Cardiac septum (tissue), 1 donor: ENCODE measurements at places on chromosomes 11 and 22. TPM values are rescaled to one million over a fixed set of nuclear protein-coding genes. Genes with fewer than 3 reads are reported as not detected.

DNA sequence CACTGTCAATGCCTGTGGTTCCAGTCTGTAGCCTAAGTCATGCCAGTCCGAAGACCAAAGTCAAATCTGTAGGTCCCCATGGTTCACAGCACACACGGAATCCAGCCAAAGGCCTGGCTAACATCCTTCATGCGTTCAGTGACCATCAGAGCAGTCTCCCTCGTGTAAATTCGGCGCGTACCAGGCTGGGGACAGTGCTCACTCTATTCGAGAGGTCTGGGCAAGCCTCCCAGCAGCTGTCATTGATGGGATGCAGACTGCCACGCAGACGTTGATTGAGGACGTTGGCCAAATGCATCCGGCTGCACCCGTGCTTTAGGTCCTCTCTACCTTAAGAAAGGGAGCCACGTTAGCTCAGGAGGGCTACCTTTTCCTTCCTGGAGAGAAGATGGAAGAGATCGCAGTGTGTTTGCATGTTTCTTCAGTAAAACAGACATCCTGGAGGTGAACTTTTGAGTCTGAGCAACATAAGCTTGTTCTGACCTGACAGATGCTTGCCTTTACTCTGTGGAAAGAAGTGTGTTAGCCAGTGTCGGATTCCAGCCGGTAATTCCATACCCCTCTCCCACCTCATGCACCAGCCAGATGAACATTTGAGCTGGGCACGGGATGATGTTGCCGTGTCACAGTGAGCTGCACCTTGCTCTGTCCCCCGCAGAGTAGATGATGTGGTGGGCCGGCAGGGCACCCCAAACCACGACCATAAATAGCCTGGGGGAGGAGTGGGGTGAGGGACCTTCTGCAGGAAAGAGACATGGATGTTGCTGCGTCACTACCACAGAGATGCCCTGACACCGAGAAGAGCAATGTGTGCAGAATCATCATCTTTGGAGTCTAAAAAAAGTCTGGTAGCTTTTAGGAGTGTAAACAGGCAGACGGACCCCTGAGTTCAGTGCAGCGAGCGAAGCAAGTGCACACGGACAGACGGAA, 12.2 kb downstream of the CTTN start:
- peak; percentile 89 for DNase-seq

TSSK2 gene
- total RNA-seq, result not detected

PDGFB gene
- total RNA-seq, result 21.2 TPM

GRCh38 chr11:37612146-37612545, 1014.1 kb upstream of the RAG2 start:
- no peak for DNase-seq

DNA sequence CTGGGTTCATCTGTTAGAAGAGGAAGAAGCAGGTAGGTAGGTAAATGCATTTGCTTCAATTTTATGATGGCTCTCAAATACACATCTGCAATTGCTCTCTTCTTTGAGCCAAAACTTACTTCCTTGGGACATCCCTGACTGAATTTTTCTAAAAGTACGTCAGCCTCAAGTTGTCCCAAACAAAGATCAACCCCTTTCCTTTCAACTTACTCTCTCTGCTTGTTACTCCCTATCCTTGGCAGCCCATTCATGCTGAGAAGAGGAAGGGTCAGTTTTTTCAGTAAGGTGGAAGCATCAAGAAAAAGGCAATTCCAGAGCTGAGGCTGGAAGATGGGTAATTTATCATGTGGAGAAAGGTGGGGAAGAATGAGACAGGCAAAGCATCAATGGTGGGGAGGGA, 111.2 kb downstream of the LRRC32 start:
- no peak for DNase-seq

DNA sequence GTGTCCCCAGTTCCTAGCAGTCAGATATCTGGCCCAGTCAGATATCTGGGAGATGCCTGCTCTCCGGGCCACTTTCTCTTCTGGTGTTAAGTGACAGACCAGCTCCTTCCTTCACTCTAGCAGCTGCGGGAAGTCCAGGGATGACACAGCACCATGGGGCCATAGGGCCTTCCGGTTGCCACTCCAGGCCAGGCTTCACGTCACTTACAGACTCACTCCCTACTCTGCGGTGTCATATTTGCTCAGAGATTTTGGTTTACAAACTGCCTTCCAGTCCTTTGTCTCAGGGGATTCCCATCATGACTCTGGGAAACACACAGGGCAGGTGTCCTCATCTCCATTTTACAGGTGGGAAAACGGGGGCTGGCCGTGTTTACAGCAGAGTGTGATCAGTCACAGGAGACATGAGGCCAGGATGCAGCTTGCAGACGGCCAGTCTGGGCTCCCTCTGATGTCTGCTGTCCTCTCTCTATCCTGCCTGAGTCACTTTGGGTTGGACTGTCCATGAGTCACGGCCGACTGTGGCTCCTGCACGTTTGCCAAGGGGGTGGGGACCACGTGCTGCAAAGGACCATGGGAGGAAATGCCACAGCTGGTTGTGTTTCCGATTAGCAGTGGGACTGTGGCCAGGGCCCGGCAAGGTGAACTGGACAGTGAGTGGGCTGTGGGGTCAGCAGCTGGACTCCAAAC, 8.2 kb upstream of the TBC1D22A start:
- peak; percentile 97 for DNase-seq

SYT8 gene
- total RNA-seq, result not detected

PATE2 gene
- not detected for total RNA-seq

DNA sequence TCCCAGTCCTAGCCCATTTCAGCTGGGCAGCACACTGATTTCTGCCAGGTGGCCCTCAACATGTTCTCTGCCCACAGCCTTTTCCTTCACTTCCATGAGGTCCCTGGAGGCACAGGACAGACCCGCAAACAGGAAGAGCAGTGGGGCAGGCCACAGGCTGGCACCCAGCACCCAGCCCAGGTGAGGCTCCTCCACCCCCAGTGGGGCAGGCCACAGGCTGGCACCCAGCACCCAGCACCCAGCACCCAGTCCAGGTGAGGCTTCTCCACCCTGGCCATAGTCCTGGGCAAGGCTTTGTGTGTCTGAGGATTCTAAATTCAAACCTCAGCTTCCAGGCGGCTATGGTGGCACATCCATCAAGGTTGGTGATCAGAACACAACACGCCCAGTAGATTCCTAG, 1413.0 kb downstream of the BRD1 start:
- no peak for DNase-seq

DBX1 gene
- not detected for total RNA-seq

SNX32 gene
- total RNA-seq, result 0.54 TPM

- DNase-seq, result no peak
Measured at GRCh38 chr11:60512651-60513225, 2.5 kb upstream of the MS4A13 start.

- DNase-seq, result no peak
Measured at GRCh38 chr11:61460474-61460881, 30.6 kb downstream of the SDHAF2 start.

DAGLA gene
- 3.3 TPM for total RNA-seq

DNA sequence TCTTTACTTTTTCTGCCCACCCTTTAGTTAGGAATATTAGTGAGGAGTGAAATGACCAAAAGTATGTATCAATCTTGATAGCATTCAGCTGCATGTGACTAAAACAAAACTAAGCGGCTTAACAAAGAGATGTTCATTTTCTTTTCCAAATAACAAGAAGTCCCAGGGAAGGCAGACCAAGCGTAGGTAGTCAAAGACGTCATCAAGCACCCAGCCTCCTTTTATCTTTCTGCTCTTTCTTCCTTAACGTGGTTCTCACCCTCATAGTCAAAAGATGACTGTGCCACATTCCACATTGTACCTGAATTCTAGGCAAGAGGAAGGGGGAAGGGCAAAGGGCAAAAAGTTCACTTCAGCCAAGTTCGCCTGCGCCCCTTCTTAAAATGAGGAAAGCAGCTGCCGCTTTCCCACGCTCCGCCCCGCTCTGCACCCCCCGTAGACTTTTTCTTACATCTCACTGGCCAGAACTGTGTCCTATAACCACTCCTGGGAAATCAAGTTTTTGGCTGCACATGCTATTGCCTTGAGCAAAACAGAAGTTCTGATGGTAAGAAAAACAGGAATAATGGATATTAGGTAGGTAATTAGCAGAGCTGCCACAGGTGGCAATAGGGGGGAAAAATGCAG, 14.6 kb upstream of the PGM2L1 start:
- DNase-seq, result no peak

DNA sequence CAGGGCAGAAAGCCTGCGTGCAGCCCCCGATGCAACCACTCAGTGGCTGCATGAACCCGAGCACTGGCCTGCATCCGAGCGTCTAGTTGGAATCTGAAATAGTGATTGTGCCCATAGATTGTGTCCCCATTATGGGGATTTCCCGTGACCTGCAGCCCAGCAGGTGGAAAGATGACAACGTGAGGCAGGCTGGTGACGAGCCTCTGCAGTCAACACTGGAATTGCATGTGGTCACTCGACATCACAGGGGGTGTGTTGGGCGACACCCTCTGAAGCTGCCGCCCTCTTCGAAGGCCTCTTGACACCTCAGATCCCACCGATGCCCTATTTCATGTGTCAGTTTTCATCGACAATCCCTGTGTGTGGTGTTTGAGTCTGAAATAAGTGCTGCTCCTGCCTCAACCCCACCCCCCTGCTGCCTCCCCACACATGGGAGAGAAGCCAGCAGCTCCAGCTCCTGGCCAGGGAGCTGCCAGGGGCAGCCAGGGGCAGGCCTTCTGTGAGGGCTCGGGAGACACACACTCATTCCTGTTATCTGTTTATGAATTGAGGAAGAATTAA, 172.0 kb upstream of the B3GAT1 start:
- DNase-seq, result peak; percentile 70

DNA sequence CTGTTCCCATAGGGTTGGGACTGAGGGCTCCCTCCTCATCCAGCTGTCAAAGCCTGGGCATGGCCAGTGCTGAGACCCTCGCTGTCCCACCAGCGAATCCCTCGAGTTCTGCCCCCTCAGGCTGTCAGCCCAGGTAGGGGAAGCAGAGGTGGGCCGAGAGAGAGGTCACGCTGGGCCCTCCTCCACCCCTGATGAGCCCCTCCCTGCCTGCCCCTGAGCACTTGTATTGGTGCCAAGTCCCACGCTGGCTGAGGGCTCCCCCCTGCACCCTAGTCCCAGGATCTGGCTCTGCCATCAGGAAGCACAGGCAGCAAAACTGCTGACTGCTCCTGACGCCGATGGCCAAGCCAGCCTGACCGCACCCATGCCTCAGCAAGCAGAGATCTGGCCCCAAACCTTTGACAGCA, 3.3 kb downstream of the PRR33 start:
- no peak for DNase-seq

GLYAT gene
- 0.22 TPM for total RNA-seq

PNPLA5 gene
- total RNA-seq, result not detected

DNA sequence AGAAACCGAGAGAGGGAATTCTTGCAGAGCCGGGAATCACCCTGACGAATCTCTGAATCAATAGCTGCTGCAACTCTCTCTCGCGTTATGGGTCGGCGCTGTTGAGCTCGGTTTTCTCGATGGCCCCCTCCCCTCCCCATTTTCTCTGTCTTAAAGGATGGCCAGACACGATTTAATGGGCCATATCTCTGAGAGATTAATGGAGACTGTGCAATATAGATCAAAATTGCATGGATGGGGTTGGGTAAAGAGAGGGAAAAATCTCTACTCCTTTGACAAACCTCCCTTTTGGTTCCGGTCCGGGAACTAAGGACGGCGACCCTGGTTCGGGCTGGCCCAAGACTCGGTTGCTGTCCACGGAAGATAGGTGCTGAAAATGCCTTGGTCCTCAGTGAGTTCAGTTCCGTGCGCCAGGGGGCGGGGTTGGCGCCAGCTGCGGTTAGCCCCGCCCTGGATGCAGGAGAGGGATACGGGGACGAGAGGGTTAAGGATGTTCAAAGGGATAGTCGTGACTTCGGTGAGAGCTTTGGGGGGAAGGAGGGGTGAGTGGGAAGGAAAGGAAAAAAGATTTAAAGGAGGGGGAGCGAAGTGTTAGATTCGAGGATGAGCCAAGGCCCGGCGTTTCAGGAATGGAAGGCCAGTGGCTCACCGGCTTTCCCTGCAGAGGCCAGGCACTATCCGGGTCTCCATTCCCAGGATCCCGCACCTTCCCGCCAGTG, 103.6 kb upstream of the HSD17B12 start:
- DNase-seq, result no peak

GRCh38 chr22:19038728-19039447, 83.3 kb downstream of the DGCR2 start:
- DNase-seq, result no peak
